Iris pigment epithelial cell (primary cell): ENCODE measurements at places on chromosomes 11 and 22.

GRCh38 chr11:7612661-7613393 is 60.5 kb downstream of the CYB5R2 start:
- peak; percentile 50 for DNase-seq

DNA sequence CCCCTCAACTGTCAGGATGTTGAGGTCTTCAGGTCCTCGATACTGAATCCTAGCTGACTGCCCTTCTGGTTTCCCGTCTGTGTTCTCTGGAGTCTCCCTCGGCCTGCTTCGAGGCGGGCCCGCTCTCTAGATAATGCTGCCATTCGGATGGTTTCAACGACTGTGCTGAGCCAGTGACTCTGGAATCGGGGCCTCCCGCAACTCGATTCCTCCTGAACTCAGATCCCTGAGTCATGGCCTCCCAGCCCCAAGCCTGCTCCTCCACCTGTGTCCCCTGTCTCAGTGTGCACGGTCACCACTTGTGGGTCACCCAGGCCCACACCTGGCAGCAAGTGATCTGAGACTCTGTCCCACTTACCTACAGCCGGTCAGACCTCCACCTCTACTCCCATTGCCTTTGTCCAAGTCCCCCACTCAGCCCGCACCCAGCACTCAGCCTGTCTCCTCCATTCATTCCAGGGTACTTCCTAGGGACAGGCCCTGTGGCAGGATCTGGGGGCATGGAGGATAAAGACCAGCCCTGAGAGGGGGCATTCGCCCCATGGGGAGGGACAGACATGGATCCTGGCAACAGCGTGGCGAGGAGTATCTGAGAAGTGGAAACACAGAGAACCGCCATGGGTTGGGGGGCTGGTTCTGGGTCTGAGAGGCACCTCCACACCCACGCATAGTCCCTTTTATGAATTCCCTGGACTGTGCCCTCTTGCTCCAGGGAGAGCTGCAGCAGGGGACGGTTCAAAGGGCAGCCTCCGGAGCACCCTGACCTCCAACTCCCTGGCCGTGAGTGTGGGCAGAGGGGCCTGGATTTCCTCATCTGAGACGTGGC is 14.3 kb downstream of the MPST start:
- no peak for DNase-seq

DNA sequence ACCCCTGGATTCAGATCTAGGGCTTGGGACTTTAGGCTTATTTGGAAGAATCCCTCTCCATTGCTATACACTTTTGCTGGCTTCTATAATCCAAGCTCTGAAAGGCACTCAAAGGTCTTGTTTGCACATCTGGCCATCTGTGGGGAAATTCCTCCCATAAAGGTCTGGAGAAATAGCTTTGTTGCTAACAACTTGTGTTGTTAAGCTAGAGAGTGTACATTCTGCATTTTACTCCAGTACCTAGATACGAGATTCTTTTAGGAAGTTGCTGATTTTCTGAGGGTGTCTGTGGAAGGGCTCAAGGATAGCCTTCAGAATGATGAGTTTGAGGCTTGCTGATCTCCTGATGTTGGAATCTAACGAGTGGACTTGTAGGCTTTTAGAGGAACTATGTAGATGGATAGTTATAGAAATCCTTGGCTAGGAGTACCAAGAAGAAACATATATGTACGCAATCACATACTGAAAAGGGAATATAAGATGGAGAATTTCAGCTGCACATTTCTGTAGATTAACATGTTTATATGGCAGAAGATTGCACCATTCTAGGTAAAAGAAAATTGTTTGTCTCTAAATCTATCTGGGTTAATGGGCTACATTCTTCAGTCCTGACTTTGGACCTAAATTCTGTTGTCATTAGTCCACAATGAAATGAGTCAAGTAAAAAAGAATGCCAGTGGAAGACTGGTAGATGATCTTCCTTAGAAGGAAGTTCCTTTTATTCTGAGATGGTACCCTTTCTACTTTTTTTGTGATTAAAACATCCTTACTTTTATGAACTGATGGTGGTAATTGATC is 51.0 kb downstream of the UBASH3B start:
- DNase-seq = peak; percentile 80

DNA sequence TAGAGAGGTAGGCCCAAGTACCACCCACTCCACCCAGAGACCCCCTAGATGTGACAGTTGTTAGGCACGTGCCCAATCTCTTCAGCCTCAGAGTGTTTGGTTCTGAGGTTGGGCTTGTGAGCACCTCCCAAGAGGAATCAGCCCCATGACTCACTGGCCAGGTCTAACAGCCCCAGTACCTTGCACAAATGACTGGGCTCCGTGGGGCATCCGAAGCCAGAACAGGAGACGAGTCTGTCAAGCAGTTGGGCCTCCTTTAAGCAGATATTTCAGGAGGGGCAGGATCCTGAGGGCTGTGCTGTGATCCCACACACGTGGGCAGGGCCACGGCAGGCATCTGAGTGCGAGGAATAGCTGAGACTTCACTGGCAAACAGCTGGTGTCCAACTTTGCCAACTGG is 29.1 kb upstream of the FGF19 start:
- no peak for DNase-seq

- DNase-seq = peak; percentile 95
These were observed 2.9 kb downstream of the RPL3 start for GRCh38 chr22:39316440-39317083.
